Activated CD4-positive, CD25-positive, alpha-beta regulatory T cell treated with anti-CD3 and anti-CD28 coated beads, Interleukin-2, amount 50 U/mL, for 24 hours (primary cell): ENCODE measurements at places on chromosomes 11 and 22.

- ATAC-seq: no peak
Measured at GRCh38 chr11:58999291-58999680, 60.0 kb downstream of the GLYATL1 start.

- ATAC-seq: no peak
Measured at GRCh38 chr11:104484804-104485554, 321.0 kb upstream of the PDGFD start.

DNA sequence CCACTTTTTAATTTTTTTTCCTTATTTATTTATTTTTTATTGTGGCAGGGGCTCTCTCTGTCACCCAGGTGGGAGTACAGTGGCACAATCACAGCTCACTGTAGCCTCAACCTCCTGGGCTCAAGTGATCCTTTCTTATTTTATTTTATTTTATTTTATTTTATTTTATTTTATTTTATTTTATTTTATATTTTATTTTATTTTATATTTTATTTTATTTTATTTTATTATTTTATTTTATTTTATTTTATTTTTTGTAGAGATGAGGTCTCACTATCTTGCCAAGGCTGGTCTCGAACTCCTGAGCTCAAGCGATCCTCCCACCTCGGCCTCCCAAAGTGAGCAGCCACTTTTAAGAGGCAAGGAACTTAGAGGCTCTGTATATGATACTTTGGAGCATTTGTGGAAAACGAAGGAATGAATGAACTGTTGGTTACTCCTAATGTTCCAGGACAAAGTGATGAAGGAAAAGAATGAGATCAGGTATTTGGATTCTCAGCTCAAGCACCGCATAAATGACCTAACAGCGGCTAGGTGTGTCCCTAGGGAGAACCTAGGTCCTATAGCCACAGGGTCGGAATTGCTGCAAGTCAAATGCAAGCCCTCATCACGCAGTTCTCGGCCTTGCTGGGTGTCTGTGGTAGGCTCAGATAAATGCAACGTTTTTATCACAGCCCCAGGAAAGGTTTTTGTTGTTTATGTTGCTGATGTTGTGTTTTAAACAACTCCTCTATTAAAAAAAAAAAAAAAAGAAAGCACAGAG is 36.5 kb downstream of the ASCL2 start:
- ATAC-seq: no peak

DNA sequence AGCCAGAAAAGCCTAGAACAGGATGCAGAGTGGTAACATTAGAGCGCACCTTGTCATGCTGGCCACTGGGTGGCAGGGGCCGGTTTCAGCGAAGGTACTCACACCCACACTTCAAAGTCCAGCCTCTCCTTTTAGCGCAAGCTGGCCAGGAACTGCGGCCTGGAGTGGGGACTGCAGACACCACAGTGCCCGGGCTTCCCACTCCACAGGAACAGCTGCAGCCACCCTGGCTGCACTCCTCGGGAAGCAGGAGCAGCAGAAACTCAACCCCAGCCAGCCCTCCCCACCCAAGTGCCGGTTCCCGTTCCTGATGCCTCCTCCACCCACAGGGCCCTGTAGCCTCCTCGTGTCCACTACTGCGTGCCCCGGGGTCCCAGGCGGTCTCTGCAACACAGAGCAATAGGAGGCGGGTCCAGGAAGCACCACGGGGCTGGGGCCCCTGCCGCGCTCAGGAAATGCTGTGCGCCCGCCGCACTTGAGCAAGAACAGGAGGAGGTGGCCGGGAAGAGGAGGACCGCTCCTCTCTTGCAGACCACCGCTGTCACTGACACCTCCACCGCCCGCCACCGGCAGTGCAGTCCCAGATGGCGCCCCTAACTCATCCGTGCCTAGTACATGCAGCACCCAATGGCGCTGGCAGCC is 2.2 kb downstream of the RFPL2 start:
- ATAC-seq: no peak

DNA sequence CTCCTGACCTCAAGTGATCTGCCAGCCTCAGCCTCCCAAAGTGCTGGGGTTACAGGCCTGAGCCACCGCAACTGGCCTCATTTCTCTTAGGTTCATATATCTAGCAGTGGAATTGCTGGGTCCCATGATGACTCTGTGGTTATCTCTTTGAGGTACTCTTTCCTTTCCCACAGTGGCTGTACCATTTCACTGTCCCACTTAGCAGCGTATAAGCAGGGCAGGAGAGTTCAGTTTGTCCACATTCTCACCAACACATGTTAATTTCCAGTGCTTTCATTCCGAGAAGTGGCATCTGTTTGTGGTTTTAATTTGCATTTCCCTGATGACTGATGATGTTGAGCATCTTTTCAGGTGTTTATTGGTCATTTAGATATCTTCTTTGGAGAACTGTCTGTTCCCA is 16.4 kb downstream of the PRR5 start:
- ATAC-seq: no peak

GRCh38 chr11:22703040-22703439 is 36.6 kb downstream of the GAS2 start:
- ATAC-seq: peak; percentile 73

- no peak for ATAC-seq
Measured at GRCh38 chr22:41913040-41913719, 1.7 kb downstream of the SHISA8 start.

DNA sequence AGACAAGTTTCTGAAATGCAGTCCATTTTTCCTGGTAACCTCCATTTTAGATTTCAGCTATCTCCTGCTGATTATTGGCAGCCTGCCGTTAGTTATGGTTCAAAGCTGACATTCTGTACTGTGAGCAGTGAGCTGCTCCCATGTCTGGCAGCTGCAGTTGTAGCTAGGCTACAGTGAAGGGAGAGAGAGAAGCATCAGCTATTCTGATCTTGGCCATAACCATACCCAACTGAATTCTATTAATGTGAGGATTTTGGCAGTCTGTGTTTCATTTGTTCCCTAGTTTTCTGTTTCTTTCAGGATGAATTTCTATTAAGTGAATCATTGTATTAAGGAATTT is 33.4 kb downstream of the SIK2 start:
- no peak for ATAC-seq
